Upper lobe of right lung (tissue), 1 donor: ENCODE measurements at places on chromosomes 12 and 14. TPM values are rescaled to one million over a fixed set of nuclear protein-coding genes. Genes with fewer than 3 reads are reported as not detected.

DNA sequence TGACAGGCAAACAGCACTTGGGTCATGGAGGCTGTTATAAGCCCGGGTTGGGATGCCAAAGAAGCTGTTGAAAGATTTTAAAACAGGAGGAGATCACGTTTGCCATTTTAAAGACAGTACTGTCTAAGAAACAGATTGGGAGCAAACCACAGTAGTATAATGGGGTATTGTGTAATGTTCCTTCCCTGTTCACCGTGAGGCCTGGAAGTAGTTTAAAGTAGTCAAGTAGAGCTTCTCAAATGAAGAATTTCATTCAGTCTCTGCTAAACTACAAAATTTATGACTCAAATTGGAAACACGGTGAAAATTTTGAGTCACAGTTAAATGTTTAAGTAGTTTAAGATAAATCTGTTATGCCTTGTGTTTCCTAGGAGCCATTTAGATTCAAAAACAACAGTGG is 35.8 kb downstream of the ATP2A2 start:
- DNase-seq: no peak

GRCh38 chr12:46110223-46110611 is 119.8 kb upstream of the SCAF11 start:
- DNase-seq: no peak

- DNase-seq: no peak
These were observed 3.8 kb upstream of the ANKRD33 start for GRCh38 chr12:51883998-51884675.

- no peak for DNase-seq
These were observed 91.8 kb downstream of the RCOR1 start for GRCh38 chr14:102684298-102684663.

DNA sequence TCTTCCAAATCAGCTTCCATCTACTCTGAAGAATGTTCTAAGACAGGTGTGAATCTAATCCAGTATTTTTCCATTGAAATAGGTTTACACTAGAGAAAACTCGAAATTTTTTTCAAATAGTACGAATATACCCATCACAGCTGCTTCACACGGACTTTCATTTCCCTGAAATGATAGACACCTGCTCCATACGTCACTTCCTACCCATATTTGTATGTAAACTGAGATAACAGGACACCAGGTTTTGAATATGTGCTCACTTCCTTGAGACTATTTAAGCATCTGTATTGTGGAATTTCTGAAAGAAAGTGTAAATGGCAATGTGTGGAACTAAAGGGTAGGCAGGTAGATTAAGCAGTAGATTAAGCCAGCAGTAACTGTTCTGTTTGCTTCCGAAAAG is 13.4 kb upstream of the ITPR2 start:
- DNase-seq: no peak

- no peak for DNase-seq
These were observed 121.6 kb downstream of the VEZT start for GRCh38 chr12:95339086-95339788.

DNA sequence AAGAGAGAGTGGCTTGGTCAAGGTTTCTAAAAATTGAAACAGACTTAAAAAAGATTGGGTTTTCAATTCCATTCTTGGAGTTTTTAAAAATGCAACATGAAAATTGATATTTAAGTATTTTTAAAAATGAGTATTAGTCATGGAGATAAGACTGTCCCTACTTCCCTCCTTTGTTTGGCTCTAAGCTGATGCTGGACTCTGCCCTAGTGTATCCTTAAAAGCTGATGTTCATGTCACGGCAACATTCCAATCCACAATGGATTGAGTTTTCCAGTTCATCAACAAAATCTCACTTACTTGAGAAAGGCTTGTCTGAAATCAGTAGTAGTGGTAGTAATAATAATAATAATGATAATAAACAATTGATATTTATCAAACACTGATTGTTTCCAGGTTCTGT is 119.0 kb upstream of the SLC38A2 start:
- no peak for DNase-seq

DNA sequence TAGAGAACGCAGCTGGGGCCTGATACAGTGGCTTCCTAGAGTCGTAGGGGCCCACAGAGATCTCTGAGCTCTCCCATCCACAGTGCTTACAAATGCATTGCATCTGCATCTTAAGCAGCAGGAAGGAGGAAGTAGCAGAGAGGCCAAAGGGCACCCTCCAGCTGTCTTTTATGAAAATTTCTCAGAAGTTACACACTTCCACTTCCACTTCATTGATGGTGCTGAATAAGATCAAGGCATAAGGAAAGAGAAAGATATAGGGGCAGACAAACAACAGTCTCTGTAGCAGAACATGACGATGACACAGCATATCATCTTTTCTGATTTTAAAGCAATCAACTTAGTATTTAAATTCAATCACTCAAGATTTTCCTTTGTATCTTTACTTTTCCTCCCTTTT is 51.6 kb upstream of the ABCC9 start:
- DNase-seq: no peak

DNA sequence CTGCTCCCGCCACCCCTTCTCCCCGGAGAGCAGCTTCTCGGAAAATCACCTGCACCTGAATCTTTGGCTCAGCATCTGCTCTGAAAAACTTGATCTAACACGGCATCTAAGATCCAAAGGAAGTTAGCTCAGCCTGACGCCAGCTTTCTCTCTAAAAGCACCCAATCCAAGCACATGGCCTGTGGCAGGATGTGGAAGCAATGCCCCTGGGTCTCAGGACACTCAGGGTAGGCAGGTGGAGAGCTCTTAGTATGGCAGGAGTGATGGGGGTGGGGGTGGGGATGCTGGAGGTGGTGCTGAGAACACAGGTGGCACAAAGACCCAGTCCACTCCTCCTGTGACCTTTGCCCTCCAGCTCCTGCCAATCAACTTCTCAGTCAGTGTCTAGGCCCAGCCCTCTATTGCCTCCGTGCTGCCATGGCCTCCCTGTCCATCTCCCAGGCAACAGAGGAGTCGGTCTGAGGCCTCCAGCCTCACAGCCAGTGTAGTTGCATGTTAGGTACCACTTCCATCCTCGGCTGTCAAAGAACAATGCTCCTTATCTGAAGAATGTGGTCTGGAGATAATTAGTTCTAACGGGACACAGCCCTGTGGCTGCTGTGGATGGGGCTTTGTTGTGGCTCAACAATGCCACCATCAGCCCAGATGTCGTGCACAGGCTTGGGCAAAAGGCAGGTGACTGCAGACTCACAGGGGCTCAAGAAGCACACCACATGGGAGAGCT is 180.0 kb upstream of the C14orf180 start:
- no peak for DNase-seq

DNA sequence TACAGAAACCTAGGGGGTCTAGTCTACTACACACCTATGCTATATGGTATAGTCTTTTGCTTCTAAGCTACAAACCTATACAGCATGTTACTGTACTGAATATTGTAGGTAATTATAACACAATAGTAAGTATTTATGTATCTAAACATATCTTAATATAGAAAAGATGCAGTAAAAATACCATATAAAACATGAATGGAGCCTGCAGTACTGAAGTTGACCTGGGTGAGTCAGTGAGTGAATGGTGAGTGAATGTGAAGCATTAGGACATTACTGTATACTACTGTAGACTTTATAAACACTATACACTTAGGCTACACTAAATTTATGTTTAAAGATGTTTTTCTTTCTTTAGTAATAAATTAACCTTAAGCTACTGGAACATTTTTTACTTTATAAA is 13.1 kb upstream of the ABCD2 start:
- DNase-seq: no peak

GRCh38 chr12:111904446-111904975 is 62.5 kb downstream of the MAPKAPK5 start:
- no peak for DNase-seq

- DNase-seq: no peak
These were observed 38.5 kb downstream of the SLC38A1 start for GRCh38 chr12:46230306-46230705.

- DNase-seq: no peak
These were observed 142.7 kb downstream of the TBX5 start for GRCh38 chr12:114263056-114263805.

GRCh38 chr14:33709711-33710110 is 241.2 kb downstream of the EGLN3 start:
- no peak for DNase-seq

- no peak for DNase-seq
These were observed 14.1 kb downstream of the CCDC63 start for GRCh38 chr12:110860833-110861296.

DNA sequence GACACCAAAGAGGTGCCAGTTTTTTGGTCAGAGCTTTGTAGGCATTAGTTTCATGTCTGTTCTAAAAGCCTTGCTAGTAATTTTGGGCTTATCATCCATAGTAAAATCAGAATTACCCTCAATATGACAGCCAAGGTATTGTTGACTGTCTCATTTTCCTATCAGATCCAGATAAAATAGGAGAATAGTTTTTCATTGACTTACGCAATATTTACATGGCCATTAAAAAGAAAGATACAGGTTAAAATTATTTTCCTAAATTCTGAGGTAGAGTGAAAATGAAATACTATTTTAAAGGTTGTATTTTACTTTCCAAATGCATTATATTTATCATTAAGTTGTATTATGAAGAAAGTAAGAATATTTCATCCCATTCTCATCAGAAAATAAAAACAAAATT is 203.7 kb downstream of the LRFN5 start:
- DNase-seq: no peak

DNA sequence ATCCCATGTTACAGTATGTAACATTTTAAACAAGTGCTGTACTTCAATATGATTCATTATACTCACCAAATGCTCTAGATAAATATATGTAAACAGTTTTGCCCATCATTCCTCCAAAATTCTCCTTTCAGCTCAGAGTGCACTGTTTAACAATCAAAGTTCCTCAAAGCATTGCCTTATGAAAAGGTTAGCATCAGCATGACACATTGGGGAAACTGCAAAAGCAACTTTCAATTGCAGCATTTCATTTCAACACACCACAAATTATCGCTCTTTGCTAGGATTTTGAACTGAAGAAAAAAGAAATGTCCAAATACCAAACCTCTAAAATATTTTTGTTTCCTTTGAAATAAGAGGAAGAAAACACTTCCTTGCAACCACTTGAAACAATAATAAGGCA is 413.2 kb downstream of the FLRT2 start:
- no peak for DNase-seq

DNA sequence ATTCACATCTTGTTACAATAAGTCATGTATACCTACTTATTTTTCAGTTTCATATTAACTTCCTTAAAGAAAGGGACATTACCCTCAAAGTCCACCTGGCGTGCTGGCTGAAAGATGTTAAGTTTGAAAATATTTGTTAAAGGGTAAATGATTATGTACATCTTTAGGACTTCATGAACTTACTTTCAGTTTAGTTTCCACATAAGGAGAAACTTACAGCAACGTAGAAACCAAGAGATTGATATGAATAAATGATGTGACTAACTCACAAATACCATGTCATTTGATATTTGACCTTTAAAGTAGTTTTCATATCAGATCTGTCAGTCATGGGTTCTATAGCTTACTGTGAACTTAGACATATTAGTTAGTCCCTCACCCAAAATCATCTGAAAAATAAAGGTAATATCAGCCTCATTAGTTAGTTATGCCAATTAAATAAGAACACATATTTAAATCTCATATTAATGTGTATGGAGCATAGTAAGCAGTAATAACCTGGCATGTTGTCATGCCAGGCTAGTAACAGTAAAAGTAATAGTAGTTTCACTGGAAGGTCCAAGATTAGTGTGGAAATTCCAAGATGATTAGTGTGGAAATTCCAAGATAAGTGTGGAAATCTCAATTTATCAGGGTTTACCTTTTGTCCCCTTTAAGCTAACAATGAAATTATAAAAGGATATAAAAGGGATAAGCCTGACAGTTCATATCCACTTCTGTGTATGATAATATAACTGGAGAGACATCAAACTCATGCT is 1.9 kb upstream of the CLEC2D start:
- DNase-seq: no peak

DNA sequence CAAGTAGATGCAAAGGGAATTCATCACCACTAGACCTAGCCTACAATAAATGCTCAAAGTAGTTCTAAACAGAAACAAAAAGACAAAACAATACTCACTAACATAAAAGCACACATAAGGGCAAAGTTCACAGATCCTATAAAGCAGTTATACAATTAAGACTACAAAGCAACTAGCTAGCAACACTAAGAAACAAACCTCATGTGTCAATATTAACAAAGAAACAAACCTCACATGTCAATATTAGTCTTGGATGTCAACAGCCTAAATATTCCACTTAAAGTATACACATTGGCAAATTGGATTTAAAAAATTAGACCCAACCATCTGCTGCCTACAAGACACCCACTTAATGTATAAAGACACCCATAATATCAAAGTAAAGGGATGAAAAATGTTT is 152.7 kb downstream of the KCNK10 start:
- DNase-seq: no peak

GRCh38 chr14:105891221-105891602 is 364.8 kb downstream of the TMEM121 start:
- DNase-seq: no peak

GRCh38 chr14:61201171-61201570 is 80.0 kb downstream of the TMEM30B start:
- DNase-seq: no peak

DNA sequence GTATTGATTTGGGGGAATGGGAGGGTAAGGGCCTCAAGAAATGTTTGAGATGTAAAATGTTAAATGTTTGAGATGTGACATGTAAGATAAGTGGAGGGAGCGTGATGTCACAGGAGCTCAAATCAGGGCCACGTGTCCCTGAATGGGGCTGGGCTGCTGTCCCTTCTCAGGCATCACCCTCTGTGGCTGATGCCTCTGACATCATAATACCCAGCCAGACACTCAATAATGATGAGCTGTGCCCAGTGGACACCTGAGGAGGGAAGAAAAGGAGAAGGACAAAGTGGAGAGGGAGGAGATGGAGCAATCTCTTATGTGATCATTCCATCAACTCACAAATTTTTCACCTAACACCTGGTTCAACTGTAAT is 120.8 kb downstream of the SAMD4A start:
- no peak for DNase-seq

- DNase-seq: peak; percentile 73
These were observed 12.2 kb upstream of the ITPR2 start for GRCh38 chr12:26845057-26845666.

DNA sequence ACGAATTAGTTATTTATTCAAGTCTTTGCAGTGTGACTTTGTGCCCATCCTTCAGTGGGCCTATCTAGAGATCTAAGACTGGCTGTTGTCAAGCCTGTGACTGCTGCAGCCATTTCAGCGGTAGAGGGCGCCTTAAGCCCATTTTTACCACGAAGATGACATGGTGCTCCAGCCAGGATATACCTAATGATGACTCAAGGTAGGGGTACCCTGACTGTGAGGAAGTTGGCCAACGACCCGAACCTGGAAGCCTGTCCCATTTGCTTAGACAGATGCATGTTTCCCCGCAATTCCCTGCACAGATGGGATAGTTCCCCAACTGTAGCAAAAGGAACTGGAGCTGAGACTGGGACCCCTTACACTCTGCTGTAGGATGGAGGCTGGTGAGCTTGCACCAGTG is 41.3 kb downstream of the RAB3IP start:
- DNase-seq: no peak

OLR1 gene
- 96.1 TPM for total RNA-seq

KCNC2 gene
- not detected for total RNA-seq

ACTR10 gene
- 61.7 TPM for total RNA-seq

C12orf54 gene
- not detected for total RNA-seq

DAO gene
- total RNA-seq: 0.26 TPM

AVPR1A gene
- 1.7 TPM for total RNA-seq

LMO3 gene
- 170 TPM for total RNA-seq

CFL2 gene
- 56.5 TPM for total RNA-seq

MYBPC1 gene
- total RNA-seq: not detected

ORMDL2 gene
- 49.2 TPM for total RNA-seq

CMA1 gene
- 1.4 TPM for total RNA-seq

PLEKHG7 gene
- total RNA-seq: not detected

MGP gene
- 472 TPM for total RNA-seq

OGFOD2 gene
- total RNA-seq: 13.7 TPM

TMPO gene
- total RNA-seq: 63.1 TPM

IL31 gene
- total RNA-seq: not detected

PUS7L gene
- 11.7 TPM for total RNA-seq

CMKLR1 gene
- total RNA-seq: 29.1 TPM
